ENCODE measurements at places on chromosomes 2 and 18. TPM values are rescaled to one million over a fixed set of nuclear protein-coding genes. Genes with fewer than 3 reads are reported as not detected.

DNA sequence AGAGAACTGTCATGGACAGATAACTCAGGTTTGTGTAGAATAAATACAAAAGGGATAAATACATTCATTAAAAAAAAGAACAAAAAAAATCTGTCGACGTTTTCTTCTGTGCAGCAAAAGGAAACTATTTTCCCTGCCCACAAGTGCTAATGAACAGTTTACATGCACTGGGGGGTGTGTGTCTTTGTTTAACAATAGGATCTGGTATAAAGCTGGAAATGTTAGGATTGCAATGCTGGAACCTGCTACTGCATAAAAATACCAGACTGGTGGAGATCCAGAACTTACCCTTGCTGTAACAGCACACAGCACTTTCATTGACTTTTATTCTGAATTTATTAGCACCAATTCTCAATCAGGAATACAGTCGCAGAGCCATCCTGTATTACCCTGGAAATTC, 84.6 kb upstream of the THOC1 start:
- H3K36me3 ChIP-seq: no peaks in the 10 kb centered on the region
- DNase-seq: no peak
- no peak overlapping the region for H3K27ac ChIP-seq
- no peaks in the 10 kb centered on the region for H3K4me1 ChIP-seq

DNA sequence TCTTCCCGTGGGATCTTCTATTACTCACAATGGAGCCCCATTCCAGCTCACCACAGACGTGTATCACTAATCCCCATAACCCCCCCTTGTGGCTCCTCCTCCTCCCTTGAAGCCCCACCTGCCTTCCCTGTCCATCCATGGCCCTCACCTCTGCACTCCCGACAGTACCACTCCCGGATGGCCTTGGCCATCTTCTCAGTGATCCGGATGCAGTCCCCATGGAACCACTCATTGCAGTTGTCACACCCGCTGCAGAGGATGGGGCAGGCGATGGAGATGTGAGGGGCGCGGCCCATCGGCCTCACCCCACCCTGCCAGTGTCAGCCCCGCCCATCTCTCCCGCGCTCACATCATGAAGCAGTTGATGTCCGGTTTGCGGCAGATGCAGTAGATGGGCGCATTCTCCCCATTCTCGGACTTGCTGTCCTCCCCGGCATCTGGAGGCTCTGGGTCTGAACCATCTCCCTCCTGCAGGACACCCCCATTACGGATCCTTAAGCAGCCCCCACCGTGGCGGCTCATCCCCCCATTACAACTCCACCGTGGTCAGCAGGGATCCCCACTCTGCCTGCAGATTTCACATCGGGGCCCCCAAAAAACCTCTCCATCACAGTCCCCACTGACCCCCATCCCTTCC, 983 bp downstream of the CXXC1 start:
- peak overlapping the region; percentile 88 for H3K27ac ChIP-seq
- H3K4me3 ChIP-seq: peak overlapping the region; percentile 96
- no peaks in the 10 kb centered on the region for H3K27me3 ChIP-seq
- peaks cover 10% of the 10 kb centered on the region for H3K4me1 ChIP-seq

GRCh38 chr2:88871336-88871735, 179.9 kb downstream of the RPIA start:
- DNase-seq: no peak
- no peak overlapping the region for H3K4me3 ChIP-seq

GRCh38 chr2:102826904-102827303, 65.1 kb downstream of the TMEM182 start:
- H3K27ac ChIP-seq: no peak overlapping the region
- no peaks in the 10 kb centered on the region for H3K36me3 ChIP-seq
- DNase-seq: no peak
- H3K27me3 ChIP-seq: no peaks in the 10 kb centered on the region
- H3K4me1 ChIP-seq: no peaks in the 10 kb centered on the region
- no peak overlapping the region for H3K4me3 ChIP-seq

DNA sequence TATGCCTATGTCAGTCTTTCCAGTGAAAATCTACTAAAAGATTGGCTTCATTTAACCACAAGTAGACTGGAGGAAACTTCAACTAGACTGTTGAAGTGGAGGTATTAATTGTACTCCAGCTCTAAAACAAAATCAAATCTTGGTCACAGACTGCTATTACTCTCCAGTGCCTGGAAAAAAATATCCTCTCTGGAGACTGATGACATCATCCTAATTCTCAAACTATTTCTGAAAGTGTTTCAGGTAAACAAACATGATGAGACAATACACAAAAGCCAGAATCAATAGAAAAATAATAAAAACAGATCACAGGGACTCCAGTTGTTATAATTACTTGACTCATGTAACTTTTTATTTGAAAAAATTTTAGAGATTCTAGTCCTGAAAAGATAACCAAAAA, 87.7 kb upstream of the MYO3B start:
- no peaks in the 10 kb centered on the region for H3K27me3 ChIP-seq
- no peak overlapping the region for H3K27ac ChIP-seq
- no peak for DNase-seq
- no peak overlapping the region for H3K4me3 ChIP-seq

GRCh38 chr2:119011910-119012209, 69.9 kb downstream of the MARCO start:
- no peak overlapping the region for H3K27ac ChIP-seq
- no peaks in the 10 kb centered on the region for H3K4me1 ChIP-seq
- H3K4me3 ChIP-seq: no peak overlapping the region
- DNase-seq: no peak

DNA sequence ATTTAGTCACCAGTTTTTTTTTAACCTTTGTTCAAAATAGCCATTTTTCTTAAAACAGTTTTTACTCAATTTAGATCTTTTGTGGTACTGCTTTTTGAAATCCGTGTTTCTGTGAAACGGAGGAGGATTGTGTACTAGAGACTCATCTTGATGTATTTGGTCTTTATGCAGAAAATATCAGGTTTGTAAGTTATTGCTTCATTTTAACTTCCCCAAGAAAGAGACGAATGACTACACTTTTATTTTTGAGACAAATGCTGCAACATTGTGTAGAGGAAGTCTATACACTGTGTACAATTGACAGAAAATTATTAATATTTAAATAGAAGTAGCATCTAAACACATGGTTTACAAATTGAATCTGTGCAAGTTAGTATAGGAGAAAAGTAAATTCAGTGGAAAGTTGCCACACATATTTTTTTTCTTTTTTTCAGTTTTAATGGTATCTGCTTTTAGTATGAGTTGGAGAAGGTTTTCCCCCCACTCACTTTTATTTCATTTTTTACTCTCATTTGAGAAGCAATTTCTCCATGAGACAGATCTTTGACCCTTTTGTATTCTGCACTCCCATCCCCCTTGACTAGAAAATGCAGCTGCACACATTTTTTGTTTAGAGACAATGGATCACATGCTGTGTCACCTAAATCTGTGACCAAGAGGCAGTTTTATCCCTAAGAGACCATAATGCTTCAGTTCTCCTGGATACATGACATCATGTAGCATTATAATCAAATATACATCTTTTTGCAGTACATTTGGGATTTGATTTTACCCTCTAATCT, 200.8 kb upstream of the STON1 start:
- peaks cover 33% of the 10 kb centered on the region for H3K4me1 ChIP-seq
- H3K4me3 ChIP-seq: no peak overlapping the region
- DNase-seq: no peak
- no peaks in the 10 kb centered on the region for H3K36me3 ChIP-seq

DNA sequence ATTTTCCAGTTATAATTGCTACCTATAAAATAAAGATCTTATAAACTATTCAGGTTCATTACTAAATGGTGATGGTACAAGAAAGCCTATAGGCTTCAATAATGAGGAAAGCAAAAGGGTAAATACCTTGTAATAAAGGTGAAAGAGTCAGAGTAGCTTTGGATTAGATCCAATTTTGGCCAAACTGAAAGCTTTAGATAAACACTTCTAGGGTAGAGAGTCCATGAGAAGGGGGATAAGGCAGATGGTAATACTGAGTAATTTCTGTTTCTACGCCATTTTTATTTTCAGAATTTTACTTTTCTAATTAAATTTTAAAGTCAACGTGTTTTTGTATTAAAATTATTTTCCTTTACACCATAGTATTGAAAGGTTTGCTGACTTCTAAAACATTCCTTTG, 9.4 kb downstream of the CASP8 start:
- no peak overlapping the region for H3K4me3 ChIP-seq
- peaks cover 5% of the 10 kb centered on the region for H3K36me3 ChIP-seq
- no peak overlapping the region for H3K27ac ChIP-seq
- DNase-seq: no peak
- H3K27me3 ChIP-seq: no peaks in the 10 kb centered on the region

DNA sequence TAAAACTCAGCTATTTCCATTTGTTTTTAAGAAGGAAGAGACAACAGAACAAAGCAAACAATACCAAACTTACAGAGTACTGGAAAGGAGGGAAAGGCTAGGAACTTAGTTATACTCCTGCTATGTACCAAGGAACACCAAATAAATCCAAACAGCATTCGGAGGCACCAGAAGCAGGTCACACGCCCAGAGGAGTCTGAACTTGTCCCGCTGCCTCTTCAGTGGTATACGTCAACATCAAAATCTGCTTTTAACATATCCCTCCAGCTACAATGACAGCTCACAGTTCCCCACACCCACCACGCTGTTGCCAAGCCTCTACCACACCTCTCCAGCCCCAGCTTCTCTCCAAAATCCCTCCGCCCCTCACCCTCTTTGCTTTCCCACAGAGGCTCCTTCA, 17.3 kb downstream of the C2orf76 start:
- H3K27me3 ChIP-seq: no peaks in the 10 kb centered on the region
- H3K4me3 ChIP-seq: no peak overlapping the region
- no peaks in the 10 kb centered on the region for H3K4me1 ChIP-seq
- no peak for DNase-seq

DNA sequence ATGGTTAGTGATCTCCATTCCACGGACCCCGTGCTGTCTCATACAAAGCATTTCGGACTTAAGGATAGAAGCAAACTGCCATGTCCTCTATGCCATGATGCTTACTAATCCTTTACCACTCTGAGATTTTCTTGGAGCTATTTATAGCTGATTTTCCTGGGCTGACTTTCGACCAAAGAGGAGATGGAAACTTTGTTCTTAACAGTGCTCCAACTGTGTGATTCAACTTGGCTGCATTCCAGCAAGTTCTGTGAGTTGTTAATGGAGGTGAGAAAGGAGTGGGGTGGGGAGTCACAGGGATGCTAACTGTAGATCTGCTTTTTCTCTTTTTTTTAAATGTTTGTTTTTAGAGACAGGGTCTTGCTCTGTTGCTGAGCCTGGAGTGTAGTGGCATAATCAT, 45.5 kb upstream of the MSH2 start:
- no peak for DNase-seq
- no peak overlapping the region for H3K4me3 ChIP-seq
- H3K36me3 ChIP-seq: no peaks in the 10 kb centered on the region
- no peak overlapping the region for H3K27ac ChIP-seq
- H3K27me3 ChIP-seq: no peaks in the 10 kb centered on the region

GRCh38 chr2:234024304-234024703, 26.2 kb upstream of the SPP2 start:
- no peaks in the 10 kb centered on the region for H3K36me3 ChIP-seq
- H3K27ac ChIP-seq: no peak overlapping the region
- no peak overlapping the region for H3K4me3 ChIP-seq

- H3K27me3 ChIP-seq: no peaks in the 10 kb centered on the region
- no peaks in the 10 kb centered on the region for H3K36me3 ChIP-seq
- no peak overlapping the region for H3K4me3 ChIP-seq
- H3K27ac ChIP-seq: no peak overlapping the region
- DNase-seq: no peak
- H3K4me1 ChIP-seq: no peaks in the 10 kb centered on the region
Observed at GRCh38 chr2:42942214-42942989, 150.0 kb upstream of the HAAO start.

Gene GNLY
- total RNA-seq: 89.8 TPM
